Mammary microvascular endothelial cell (primary cell): ENCODE measurements at places on chromosomes 13 and 19. TPM values are rescaled to one million over a fixed set of nuclear protein-coding genes. Genes with fewer than 3 reads are reported as not detected.

Gene APOE
- total RNA-seq: 1.2 and 3.1 TPM in 2 replicates

Gene CFAP97D2
- 0.10 and 0.27 TPM in 2 replicates for total RNA-seq

Gene SKA3
- total RNA-seq: 25.3 and 31.8 TPM in 2 replicates

Gene C19orf33
- 65.5 and 83.0 TPM in 2 replicates for total RNA-seq

Gene ADAT3
- total RNA-seq: 5.5 and 12.1 TPM in 2 replicates

Gene HIPK4
- not detected in 2 replicates for total RNA-seq

Gene SPIB
- not detected in 2 replicates for total RNA-seq

Gene ZNF723
- not detected in 2 replicates for total RNA-seq

Gene CGB5
- total RNA-seq: not detected in 2 replicates

Gene LILRB2
- total RNA-seq: not detected in 2 replicates

Gene SLC10A2
- not detected in 2 replicates for total RNA-seq

Gene SIGLEC11
- 0.25 TPM in 1 of 2 replicates, not detected in the other for total RNA-seq

Gene FUT1
- 5.3 and 6.6 TPM in 2 replicates for total RNA-seq

Gene PALM
- 5.9 and 6.9 TPM in 2 replicates for total RNA-seq

Gene SAFB2
- total RNA-seq: 12.5 and 18.2 TPM in 2 replicates

Gene TMEM86B
- total RNA-seq: 0.27 and 1.7 TPM in 2 replicates

Gene BRCA2
- 9.3 and 16.9 TPM in 2 replicates for total RNA-seq

Gene CYP2A7
- total RNA-seq: not detected in 2 replicates

Gene EVI5L
- 19.7 and 21.1 TPM in 2 replicates for total RNA-seq

Gene POLR2I
- total RNA-seq: 46.2 and 58.1 TPM in 2 replicates

Gene CLASRP
- 37.9 and 50.6 TPM in 2 replicates for total RNA-seq

Gene SPRED3
- 3.4 and 4.4 TPM in 2 replicates for total RNA-seq

Gene ISYNA1
- total RNA-seq: 24.8 and 26.0 TPM in 2 replicates

Gene CNFN
- total RNA-seq: 1.00 TPM in 1 of 2 replicates, not detected in the other

Gene ZNF837
- total RNA-seq: 1.5 and 2.1 TPM in 2 replicates

Gene C1QTNF9B
- total RNA-seq: not detected in 2 replicates

Gene CYP2F1
- total RNA-seq: not detected in 2 replicates

Gene UNC13A
- total RNA-seq: under 0.01 and 0.54 TPM in 2 replicates

Gene ZNF112
- total RNA-seq: 2.1 and 2.4 TPM in 2 replicates

Gene UBE2L5
- 0.73 TPM in 1 of 2 replicates, not detected in the other for total RNA-seq

Gene VSTM1
- not detected in 2 replicates for total RNA-seq

Gene ZNF571
- 1.6 and 1.8 TPM in 2 replicates for total RNA-seq

Gene LNX2
- total RNA-seq: 5.7 and 5.8 TPM in 2 replicates

Gene NLRP7
- total RNA-seq: not detected in 2 replicates

Gene POU2F2
- total RNA-seq: 1.00 and 1.9 TPM in 2 replicates

Gene MATK
- total RNA-seq: not detected in 2 replicates

Gene ZNF44
- total RNA-seq: 2.2 and 2.3 TPM in 2 replicates

Gene LMTK3
- 0.05 TPM in 1 of 2 replicates, not detected in the other for total RNA-seq

Gene QPCTL
- total RNA-seq: 14.6 and 17.1 TPM in 2 replicates

Gene GRIN3B
- 0.53 and 2.6 TPM in 2 replicates for total RNA-seq

Gene LHB
- not detected in 2 replicates for total RNA-seq

Gene DGKH
- total RNA-seq: 10.0 and 11.5 TPM in 2 replicates

Gene FLT1
- total RNA-seq: 65.1 and 74.6 TPM in 2 replicates

Gene ZNF77
- total RNA-seq: 1.2 and 2.8 TPM in 2 replicates

Gene CIC
- 39.7 and 42.8 TPM in 2 replicates for total RNA-seq

Gene SIGLEC9
- total RNA-seq: not detected in 2 replicates

Gene LILRB5
- not detected in 2 replicates for total RNA-seq

Gene NFIX
- 7.1 and 8.8 TPM in 2 replicates for total RNA-seq

Gene GPC6
- not detected in 2 replicates for total RNA-seq
